ENCODE measurements at places on chromosomes 5 and 9.

- no peak for DNase-seq
Measured at GRCh38 chr9:35771534-35771933, 17.5 kb upstream of the MSMP start.

- no peak for DNase-seq
Measured at GRCh38 chr9:105608721-105609598, 51.0 kb downstream of the FKTN start.

DNA sequence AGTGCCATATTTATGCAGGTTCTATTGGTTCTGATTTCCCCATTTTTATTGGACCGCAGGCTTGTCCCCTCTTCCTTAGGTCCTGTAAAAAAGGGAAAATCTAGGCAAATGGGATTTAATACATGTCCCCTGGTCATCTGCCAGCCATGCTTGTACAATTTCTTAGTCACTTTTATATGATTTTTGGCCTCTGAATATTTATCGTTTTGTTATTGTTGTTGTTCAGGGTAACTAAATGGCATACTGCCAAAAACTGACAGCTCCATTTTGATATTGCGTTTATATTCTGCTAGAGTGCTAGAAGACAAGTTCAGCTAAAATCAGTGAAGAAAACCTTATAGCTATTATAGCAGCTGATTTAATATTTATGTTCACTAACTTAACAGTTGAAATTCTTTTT lies 770.2 kb upstream of the FAM174A start:
- DNase-seq, result no peak

DNA sequence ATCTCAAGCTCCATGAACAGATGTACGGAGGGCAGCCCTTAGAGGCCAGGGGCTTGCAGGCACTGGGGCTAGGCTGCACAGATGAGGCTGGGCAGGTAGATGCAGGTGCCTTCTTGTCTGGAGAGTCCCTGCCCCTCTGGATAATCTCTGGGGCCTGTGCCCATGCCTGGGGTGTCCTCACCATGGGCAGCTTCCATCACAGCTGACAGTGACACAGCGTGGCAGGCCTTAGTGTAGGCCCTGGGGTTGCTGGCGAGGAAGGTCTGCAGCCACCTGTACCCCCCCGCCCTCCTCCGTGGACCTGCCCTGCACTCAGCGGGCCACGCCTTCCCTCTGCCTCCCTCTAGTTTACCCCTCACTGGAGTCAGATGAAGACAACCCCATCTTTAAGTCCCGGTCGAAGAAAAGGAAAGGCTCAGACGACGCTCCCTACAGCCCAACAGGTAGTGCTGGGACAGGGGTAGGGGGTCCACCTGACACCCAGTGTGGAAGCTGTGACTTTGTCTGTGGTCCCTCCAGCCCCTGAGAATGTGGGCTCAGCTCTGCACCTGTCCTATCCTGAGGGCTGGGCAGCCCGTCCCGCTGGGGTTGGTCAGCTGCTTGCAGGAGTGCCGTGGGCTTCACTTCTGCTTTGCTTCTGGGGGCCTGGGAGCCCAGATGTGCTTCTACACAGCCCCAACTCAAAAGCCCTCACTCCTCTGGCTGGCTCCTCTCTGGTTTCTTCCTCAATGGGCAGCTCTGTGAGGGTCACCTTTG lies 98.4 kb downstream of the PHF2 start:
- no peak for DNase-seq

- DNase-seq, result no peak
Measured at GRCh38 chr9:18448101-18448500, 25.9 kb upstream of the ADAMTSL1 start.

GRCh38 chr9:922171-922570 lies 54.3 kb upstream of the DMRT3 start:
- DNase-seq, result no peak

DNA sequence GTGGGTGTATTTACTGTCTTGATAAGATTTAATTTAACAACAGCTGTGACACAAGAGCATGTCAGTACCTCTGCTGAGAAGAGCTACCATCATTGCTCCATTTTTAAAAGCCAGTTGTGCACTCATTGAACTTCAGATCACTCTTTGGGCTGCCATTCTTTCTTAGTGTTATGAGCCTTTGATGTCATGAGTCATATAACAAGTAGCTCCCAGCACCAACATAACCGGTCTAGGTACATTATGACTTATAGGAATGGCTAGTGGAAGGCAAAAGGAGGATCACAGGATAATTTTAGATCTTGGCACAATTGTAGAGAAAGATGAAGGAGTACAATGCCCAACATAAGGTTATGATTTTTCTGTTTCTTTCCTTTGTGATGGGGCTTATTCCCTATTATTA lies 170.8 kb upstream of the FBN2 start:
- no peak for DNase-seq

DNA sequence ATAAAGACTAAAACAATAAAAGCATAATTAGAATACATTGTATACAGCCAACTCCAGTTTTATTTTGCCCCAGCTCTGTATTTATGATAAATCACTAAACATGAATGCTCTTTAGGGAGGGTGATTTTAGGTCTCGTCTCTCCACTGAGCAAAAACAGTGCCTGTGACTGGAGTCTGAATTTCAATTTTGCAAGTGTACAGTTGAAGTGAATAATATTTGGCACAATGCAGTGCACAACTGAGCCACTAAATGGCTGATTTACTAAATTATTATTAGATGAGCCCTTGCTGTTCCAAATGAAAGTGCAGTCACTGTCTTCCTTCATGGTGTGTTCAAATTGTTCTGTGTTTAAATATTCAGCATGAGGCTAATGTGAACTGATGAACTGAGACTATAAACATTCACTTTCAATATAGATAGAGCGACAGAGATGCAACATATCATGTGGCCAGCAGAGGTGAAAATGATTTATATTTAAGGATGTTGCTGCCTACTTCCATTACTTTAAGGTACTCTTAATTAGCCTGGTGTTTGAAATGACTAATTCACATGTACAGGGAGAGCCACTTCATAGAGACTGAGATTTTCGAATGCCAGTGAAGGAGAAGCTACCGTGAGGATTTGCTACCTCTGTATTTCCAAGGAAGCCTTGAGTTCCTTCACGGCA lies 375.1 kb downstream of the EBF1 start:
- no peak for DNase-seq

GRCh38 chr9:114412048-114412683 lies 24.4 kb upstream of the AKNA start:
- DNase-seq, result no peak

GRCh38 chr5:115351356-115352195 lies 55.1 kb upstream of the CCDC112 start:
- no peak for DNase-seq

GRCh38 chr5:132496191-132496630 lies 5.6 kb upstream of the IRF1 start:
- DNase-seq, result no peak

DNA sequence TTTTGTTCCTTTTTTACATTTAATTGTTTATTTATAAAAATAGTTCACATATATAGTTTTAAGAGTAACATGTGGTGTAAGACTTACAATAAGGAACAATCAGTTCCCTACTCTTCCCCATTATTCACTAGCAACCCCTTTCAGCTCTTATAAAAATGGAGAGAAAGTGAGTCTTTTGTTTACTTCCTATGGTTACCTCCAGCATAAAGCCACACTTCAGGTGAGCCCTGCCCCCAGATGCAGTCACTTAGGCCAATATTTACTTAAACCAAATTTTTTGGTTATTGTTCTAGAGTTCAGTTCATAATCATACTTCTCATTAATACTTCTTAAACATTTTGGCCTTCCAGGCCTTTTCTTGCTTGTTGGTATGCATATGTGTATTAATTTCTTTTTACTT lies 33.7 kb downstream of the UBE2R2 start:
- no peak for DNase-seq

GRCh38 chr5:178940569-178941360 lies at the start of gene ZNF454:
Gene ZNF454 (plus strand): TSS chr5:178941198. CDS start chr5:178942792, 1,594 bp downstream.
- no peak for DNase-seq

DNA sequence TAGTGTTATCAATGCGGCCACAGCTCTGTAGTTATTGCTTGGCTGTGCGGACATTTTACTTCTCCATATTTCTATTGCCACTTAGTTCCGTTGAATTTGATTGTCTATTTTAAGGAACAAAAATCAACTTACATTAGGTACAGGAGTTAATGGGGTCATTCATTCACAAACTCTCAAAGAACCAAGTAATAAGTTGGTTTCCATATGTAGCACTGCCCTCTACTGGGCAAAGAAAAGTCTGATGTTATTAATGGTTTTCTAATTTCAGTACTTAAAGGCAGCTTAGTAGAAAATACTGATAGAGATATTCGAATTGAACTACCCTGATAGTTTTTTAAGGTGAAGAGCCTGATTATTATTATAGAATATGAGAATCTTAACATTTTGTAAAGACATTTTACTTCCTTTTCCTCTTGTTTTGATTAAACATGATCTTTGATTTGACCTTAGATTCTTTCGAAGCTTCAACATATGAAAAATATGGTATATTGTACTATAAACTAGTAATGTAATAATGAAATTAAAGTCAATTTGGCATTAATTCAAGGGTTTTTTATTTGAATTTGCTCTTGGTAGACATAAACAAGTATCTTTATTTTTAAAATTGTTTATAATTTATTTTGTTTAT lies 119.5 kb upstream of the CTNND2 start:
- DNase-seq, result no peak

- no peak for DNase-seq
Measured at GRCh38 chr5:101260857-101261256, 357.8 kb upstream of the ST8SIA4 start.

DNA sequence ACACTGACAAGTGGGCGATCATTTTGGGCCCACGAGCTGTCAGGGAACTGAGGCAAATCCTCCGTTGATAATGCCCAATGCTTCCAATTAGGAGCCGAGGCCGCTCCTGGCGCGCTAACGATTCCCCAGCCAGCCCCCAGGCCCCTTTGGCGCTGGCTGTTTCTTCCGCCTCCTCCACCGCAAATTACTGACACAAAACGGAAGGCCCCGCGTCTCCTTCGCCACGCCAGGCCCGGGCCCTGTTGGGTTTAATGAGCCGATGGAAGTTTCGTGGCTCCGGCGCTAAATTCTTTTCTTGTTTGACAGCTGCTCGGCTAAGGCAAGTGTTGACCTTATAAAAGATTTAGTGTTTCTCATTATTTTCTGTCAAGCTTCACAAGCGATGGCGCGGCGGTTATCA lies 25.7 kb upstream of the BARHL1 start:
- DNase-seq, result no peak

GRCh38 chr5:133969654-133970324 lies 1.4 kb upstream of the C5orf15 start:
- no peak for DNase-seq

DNA sequence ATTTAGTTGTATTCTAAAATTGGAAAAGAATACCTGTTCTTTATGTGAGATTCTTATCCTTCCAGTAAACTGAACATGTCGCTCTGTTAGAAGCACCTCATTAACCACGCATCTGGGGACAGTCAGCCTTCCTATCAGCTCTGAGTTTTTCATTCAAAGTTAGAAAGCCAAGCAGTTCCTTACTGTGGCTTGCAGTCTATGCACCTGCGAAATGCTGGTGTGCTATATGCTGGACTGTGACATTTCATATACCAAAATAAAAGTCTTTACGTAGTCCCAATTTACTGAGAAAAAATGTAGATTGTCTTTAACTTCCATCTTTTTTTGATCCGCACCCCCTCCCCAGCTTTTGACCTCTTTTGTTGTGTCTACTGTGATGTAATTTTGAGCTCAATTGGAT lies 4.3 kb downstream of the ANP32B start:
- no peak for DNase-seq

- DNase-seq, result no peak
Measured at GRCh38 chr9:35431467-35431866, 58.4 kb upstream of the RUSC2 start.

- DNase-seq, result no peak
Measured at GRCh38 chr5:115349001-115349817, 52.8 kb upstream of the CCDC112 start.

- DNase-seq, result no peak
Measured at GRCh38 chr5:172939611-172940267, 19.5 kb upstream of the RPL26L1 start.

GRCh38 chr5:64585646-64586045 lies 79.8 kb downstream of the RGS7BP start:
- no peak for DNase-seq

GRCh38 chr5:73365301-73365853 lies 83.2 kb downstream of the FOXD1 start:
- no peak for DNase-seq

- no peak for DNase-seq
Measured at GRCh38 chr9:69818750-69819345, 1.8 kb upstream of the CFAP95 start.

GRCh38 chr5:16253856-16254255 lies 74.3 kb upstream of the MARCHF11 start:
- DNase-seq, result no peak

DNA sequence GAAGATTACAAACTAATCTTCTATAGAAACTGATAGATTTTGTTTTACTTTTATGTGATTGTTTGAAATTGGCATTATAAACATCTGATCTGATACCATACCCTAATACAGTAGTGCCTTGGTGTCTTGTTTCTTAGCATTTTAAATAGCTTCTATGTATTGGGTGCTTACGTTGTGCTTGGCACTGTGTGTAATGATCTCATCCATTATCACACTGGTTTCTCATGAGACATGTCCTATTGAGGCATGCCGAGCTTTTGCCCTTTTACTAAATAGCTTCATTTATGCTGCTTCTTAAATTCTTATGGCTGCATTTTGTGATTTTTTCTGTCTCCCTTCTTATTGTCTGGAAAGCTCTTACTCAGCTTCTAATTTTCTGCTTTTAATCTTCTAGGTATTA lies 48.2 kb upstream of the TLR4 start:
- DNase-seq, result no peak

- no peak for DNase-seq
Measured at GRCh38 chr9:89994988-89995613, 390.3 kb downstream of the GADD45G start.

DNA sequence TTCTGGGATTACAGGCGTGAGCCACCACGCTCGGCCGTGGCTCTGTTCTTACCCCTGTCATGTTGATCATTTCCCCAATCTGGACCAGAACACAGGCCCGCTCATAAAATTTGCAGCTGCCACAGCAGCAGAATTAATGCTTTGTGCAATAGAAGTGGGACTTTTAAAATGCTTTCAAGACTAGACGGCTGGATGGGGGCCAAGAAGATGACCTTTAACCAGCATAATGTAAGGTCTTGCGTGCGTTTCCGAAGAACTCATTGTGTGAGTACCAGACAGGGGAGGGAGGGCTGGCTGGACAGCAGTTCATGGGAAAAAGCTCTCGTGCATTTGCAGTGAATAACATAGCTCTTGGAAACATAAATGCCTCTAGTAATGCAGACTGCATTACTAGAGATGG lies 3.5 kb upstream of the WDR38 start:
- DNase-seq, result no peak

GRCh38 chr9:6961845-6962522 lies 204.2 kb downstream of the KDM4C start:
- DNase-seq, result no peak

- no peak for DNase-seq
Measured at GRCh38 chr9:81174023-81174422, 515.3 kb downstream of the TLE1 start.

- DNase-seq, result no peak
Measured at GRCh38 chr5:53008751-53009150, 19.6 kb downstream of the ITGA2 start.
